ENCODE measurements at places on chromosomes 2 and 18. TPM values are rescaled to one million over a fixed set of nuclear protein-coding genes. Genes with fewer than 3 reads are reported as not detected.

Gene CAPN14
- 0.14 TPM for total RNA-seq

Gene IL37
- not detected for total RNA-seq

DNA sequence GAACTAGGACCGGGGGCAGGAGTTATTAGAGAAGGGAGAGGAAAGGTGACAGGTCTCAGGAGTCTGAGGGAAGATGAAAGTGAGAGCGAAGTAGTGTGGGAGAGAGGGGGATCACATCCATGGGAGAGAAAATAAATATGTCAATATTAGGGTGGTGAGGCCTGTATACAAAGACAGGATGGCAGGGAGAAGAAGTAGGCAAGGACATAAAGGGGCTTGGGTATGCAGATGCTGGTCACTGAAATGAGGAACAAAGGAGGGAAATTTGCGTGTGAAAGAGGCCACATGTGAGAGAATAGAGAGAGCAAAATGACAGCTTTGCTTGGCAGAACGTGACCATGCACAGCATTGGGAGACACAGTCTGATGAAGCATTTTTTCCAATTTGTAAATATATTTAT, 13.6 kb downstream of the METAP1D start:
- no peak for DNase-seq

- peak; percentile 43 for DNase-seq
Measured at GRCh38 chr2:64876137-64876647, 113.0 kb upstream of the SLC1A4 start.

DNA sequence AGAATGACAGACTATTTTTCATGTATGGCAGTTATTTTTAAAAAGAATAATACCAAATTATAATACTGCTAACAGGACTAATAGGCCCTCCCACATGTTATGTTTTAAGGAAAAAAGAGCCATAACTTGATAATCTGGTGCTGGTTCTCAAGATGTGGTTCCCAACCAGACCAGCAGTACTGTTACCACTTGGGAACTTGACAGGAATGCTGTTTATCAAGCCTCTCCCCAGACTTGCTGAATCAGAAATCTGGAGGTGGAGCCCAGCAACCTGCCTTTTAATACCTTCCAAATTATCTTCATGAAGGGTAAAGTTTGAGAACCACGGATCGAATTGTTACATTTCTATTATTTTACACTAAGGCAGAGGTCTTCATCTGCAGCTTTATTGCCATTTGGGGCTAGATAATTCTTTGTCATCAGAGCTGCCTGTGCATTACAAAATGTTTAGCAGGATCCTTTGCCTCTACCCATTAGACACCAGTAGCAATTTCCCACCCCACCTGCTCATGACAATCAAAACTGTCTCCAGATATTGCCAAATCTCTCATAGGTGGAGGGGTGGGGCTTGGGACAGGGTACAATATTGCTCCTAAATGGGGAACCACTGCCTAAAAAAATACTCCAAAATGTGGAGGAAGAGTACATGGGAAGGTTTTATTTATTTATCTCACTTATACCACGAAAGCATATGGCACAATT, 629.6 kb downstream of the ARHGAP15 start:
- DNase-seq, result no peak

- DNase-seq, result no peak
Measured at GRCh38 chr2:15729709-15730544, 138.3 kb downstream of the DDX1 start.

GRCh38 chr18:44668270-44668975, 12.3 kb upstream of the SETBP1 start:
- no peak for DNase-seq

Data from uterus (tissue), 4 donors.